A549 treated with CpdA at 1 μM for 4 hours (cell line): ENCODE measurements at places on chromosomes 13 and 19. TPM values are rescaled to one million over a fixed set of nuclear protein-coding genes. Genes with fewer than 3 reads are reported as not detected.

The ZNF486 gene
- total RNA-seq = not detected in 5 replicates

The ANKRD24 gene
- total RNA-seq = 0.12 to 0.28 TPM (median 0.21 TPM) in 5 replicates

The PRODH2 gene
- total RNA-seq = 0.17 to 0.50 TPM (median 0.25 TPM) in 5 replicates

The CEACAM8 gene
- not detected in 5 replicates for total RNA-seq

The WDR62 gene
- total RNA-seq = 21.2 to 28.4 TPM (median 26.8 TPM) in 5 replicates

The PABPC3 gene
- total RNA-seq = 0.10 to 0.17 TPM (median 0.13 TPM) in 5 replicates

The SMIM44 gene
- not detected in 5 replicates for total RNA-seq

The EPSTI1 gene
- total RNA-seq = 0.05 TPM in 1 of 5 replicates, not detected in the others

The TMIGD2 gene
- not detected in 5 replicates for total RNA-seq

The ZNF223 gene
- 2.4 to 2.9 TPM (median 2.6 TPM) in 5 replicates for total RNA-seq

The ZNF382 gene
- total RNA-seq = 0.03 to 0.05 TPM in 2 of 5 replicates, not detected in the others

The RINL gene
- 2.6 to 3.6 TPM (median 2.8 TPM) in 5 replicates for total RNA-seq

The ZNF85 gene
- total RNA-seq = 0.11 to 0.30 TPM (median 0.14 TPM) in 3 of 5 replicates, not detected in the others
